ENCODE measurements at places on chromosomes 11 and 22.

DNA sequence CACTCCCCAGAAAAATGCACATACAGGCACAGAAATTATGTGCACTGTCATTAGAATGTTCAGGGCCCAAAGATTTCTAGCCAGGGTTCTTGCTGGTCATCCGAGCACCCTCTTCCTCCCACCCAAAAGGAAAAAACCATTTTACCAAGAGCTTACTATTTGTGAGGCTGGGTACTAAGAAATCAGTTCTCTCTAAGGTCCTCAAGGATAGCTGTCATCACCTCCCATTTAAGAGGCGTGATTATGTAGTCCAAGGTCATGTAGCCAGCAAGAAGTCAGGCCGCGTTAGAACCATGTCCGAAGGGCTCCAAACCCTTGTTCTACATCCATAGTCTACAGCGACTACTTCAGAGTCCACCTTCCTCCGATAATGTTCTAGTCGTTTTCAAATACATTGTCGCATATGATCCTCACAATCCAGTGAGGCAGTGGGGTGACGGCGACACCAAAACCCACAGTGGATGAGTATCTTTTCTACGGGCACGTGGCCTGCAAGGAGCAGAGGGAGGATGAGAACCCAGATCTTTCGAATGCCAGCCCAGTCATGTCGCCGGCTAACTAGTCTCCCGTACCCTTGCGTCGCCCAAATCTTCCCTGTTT is 634 bp downstream of the TIMM8B start:
- DNase-seq = no peak

DNA sequence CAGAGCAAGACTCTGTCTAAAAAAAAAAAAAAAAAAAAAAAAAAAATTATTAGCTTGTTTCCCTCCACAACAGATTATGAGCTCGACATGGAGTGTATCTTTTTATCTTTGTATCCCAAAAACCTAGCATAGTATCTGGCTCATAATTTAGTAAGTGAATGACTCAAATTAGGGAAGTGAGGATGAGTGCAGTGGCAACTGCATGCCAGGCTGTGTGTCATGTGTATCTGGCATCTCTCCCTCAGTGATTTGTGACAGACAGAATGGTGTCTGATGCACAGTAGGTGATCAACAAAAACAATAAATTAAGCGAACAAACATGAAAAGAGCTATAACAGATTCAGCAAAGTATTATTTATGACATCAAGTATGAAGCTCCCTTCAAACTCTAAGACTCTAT is 7.2 kb downstream of the STK33 start:
- DNase-seq = no peak

GRCh38 chr11:2892967-2893528 is 7.5 kb upstream of the CDKN1C start:
- DNase-seq = no peak

DNA sequence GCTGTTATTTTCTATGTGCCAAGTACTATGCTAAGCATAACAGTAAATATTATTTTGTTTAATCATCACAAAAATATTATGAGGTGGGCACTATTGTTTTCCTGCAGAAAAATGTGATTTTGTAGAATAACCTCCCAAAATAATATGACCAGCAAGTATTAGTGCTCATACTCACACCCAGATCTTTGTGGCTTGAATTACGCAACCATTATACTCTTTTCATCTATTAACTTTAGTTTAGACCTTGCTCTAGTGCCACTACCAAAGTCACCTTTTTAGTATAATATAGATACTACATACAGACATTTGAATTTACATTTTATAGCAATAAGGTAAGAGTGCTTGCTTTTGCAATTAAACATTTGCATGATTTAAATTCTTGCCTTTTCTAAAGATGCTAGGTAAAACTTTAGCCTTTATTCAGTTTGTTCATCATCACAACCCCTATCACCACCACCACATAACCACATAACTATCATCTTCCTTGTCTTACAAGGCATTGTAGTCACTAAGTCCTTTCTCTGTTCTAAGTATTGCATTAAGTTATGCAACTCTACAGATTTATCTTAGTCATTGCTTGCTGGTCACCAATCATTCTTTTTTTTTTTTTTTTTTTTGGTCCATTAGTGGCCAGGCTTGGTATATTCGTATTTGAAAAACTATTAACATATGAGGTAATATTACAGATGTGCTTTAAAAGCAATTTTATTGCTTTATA is 68.4 kb downstream of the GAS2 start:
- no peak for DNase-seq

- DNase-seq = no peak
These were observed 98.3 kb upstream of the TP53AIP1 start for GRCh38 chr11:129040934-129041333.

DNA sequence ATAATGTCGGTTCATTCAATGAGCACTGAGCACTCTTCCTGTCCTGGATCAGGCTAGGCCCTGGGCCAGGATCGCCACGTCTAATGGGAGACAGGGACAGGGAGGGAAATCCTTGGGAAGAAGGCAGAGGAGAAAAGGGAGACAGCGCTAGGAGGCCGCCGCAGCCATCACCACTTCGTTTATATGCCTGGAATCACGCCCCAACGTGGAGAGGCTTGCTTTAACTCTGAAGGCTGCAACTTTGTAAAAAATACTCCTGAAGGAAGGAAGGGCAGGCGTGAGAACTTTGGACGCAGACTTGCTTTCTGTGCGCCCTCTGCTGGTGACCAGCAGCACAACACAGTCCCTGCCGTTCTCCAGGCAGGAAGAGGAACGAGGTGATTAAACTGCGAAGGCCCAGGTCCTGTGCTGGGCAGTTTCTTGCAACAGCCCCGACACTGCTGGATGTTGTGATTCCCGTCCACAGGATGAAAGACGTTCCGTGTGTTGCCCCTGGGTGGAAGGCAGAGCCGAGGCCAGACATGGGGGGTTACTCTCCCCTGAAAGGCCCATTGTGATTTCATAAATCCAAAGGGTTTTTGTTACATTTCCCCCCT is 22.1 kb downstream of the RIBC2 start:
- DNase-seq = peak; percentile 65

- no peak for DNase-seq
These were observed 7.7 kb downstream of the SLC25A18 start for GRCh38 chr22:17570851-17571631.

DNA sequence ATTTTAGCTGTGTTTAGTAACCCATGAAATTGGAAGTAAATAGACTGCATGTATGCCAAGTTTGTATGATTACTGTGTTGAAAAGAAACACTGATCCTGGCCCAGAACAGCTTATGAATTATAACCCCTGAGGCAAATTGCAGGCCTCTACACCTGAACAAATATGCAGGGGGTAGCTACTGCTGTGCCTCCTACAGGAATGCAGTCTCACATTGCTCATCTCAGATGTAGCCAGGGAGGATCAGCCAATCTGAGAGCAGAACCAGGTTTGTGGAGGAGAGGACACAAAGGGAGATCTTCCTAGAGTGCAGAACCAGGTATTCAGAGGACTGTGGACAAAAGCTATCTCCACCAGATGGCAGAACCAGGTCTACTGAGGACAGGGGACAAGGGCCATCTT is 442.2 kb upstream of the DDI1 start:
- DNase-seq = no peak
